Kidney (tissue), 22 donors: ENCODE measurements at places on chromosomes 7 and 10. TPM values are rescaled to one million over a fixed set of nuclear protein-coding genes. Genes with fewer than 3 reads are reported as not detected.

MTURN gene
- polyA plus RNA-seq, result 54.7 TPM

HYAL4 gene
- polyA plus RNA-seq, result 0.24 TPM

DNA sequence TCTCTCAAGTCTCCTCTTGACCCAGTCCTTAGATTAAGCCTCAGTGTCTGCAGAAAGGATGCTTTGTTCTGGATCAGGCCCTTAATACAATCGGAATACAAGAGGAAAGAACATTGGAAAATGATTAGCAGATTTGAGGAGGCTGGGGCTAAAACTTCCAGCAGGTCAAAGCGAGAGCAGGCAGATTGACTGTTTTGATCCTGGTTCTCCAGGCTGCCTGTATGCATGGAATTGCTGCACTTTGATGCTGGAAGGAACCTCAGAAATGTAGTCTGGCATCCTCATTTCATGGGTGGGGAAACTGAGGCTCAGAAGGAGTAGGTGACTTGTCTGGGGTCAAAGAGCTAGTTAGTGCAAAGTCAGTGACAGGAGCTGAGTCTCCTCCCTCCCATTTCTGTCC lies 202.8 kb downstream of the EMX2 start:
- no peak for DNase-seq

- DNase-seq, result no peak
Measured at GRCh38 chr10:132369636-132370185, 27.3 kb upstream of the PWWP2B start.

- no peak for DNase-seq
Measured at GRCh38 chr10:32095116-32095733, 39.0 kb upstream of the KIF5B start.

DNA sequence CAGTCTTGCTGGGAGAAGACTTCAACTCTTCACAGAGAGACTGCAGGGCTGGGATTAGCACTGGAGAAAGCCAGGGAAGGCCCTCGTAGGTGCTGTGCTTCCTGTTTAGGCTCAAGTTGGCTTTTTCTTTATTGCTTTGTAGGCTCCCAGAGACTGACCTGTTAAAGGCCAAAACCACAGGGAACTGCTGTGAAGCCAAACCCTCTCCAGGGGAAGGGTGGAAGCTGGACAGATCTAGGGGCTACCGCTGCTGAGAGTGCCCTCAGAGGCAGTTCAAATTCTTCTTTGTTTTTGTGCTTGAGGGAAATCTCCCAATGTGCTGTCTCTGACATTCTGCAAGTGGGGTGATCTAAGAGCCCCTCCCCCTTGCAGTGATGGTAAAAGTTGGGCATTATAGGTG lies 198.4 kb downstream of the CNTNAP2 start:
- DNase-seq, result no peak

- DNase-seq, result no peak
Measured at GRCh38 chr7:159059629-159060028, 85.0 kb downstream of the VIPR2 start.
